ENCODE measurements at places on chromosomes 16 and 17.
A peak's percentile ranks its signal among the peaks of the same experiment; 100 is the strongest.

DNA sequence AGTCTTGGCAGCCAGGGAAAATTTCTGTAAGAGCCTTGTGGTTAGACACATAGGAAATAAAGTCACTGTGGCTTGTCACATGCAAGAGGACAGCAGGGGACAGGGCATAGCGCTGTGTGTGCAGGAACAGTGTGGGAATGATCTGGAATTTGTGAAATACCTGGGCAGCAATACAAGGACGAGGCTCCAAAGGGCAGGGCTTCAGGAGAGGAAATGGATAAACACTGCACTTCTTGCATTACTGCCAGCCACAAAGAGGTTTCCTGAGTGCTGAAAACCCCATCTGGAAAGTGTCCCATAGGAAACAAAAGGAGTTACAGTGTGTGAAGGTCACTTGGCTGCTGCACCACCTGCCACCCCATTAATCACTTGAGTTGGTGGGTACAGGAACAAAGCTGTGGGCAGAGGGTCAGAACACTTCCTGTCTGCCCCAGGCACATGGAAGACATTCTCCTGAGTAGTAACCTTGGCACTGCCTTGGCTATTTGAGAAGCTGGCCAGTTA lies 12.1 kb upstream of the HP start:
- DNase-seq: no peak

DNA sequence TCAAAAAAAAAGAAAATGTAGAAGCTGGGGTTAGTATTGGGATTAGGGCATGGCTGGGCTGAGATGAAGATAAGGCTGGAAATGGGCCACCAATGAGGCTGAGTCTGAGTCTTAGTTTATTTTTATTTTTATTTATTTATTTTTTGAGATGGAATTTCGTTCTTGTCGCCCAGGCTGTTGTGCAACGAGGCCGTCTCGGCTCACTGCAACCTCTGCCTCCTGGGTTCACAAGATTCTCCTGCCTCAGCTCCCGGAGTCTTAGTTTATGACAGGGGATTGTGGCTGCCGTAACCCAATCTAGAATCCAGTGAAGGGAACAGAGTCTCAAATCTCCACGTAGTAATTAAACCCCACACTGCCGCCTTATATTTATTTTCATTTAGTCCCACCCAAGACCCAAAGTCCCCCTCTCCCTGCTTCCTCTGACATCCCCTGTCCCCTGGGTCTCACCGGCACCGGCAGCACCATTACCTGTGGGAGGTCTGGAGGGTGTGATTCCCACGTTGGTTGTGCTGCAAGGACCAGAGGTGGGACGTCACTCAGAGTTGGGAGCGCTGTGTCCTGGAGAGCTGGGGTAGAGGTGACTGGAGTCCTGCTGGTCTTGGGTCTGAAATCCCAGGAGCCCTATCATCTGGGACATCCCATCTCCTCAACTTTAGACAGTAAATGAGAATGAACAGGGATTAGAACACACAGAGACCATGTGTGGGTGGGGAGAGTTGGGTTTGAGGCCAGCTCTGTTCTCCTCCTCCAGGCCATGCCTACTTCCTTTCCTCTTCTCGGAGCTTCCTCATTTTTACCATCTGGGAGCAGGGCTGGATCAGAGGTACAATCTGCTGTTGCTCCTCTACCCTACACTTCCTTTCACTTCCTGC lies at the start of gene CLEC10A:
CLEC10A (minus strand) TSS at position 671 of the 875 bp plus-strand sequence. CDS start 1,439 bp downstream, outside the sequence.
- no peak for DNase-seq

DNA sequence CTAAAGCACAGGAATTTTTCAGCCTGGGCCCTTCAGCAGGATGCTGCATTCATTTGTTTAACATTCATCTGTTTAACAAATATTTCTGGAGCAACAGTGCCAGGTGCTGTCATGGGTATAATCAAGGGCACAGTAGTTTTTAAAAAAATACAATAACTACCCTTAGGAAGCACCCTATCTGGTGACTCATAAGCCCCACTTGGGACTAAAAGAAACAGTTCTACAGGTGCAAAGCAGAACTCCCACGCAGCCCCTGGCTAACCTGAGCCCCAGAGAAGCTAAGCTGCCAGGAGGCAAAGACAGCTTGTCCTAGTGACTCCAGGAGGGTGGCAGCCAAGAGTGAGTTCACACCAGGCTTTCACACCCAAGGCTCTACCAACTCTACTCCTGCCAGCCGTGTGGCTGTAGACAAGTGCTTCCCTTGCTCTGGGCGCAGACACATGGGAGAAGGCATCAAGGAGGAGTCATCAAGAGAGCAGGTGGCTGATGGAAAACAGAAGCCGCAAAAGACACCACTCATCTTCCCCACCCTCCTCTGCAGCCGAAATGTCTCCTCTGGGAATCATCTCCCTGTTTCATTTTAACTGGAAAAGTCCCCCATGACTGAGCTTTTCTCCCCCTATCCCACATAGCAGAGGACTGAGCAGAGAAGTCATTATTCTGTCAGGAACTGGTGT lies 14.4 kb downstream of the CUEDC1 start:
- peak; percentile 82 for DNase-seq

GRCh38 chr17:20116683-20117309 lies 107.6 kb downstream of the SPECC1 start:
- no peak for DNase-seq

DNA sequence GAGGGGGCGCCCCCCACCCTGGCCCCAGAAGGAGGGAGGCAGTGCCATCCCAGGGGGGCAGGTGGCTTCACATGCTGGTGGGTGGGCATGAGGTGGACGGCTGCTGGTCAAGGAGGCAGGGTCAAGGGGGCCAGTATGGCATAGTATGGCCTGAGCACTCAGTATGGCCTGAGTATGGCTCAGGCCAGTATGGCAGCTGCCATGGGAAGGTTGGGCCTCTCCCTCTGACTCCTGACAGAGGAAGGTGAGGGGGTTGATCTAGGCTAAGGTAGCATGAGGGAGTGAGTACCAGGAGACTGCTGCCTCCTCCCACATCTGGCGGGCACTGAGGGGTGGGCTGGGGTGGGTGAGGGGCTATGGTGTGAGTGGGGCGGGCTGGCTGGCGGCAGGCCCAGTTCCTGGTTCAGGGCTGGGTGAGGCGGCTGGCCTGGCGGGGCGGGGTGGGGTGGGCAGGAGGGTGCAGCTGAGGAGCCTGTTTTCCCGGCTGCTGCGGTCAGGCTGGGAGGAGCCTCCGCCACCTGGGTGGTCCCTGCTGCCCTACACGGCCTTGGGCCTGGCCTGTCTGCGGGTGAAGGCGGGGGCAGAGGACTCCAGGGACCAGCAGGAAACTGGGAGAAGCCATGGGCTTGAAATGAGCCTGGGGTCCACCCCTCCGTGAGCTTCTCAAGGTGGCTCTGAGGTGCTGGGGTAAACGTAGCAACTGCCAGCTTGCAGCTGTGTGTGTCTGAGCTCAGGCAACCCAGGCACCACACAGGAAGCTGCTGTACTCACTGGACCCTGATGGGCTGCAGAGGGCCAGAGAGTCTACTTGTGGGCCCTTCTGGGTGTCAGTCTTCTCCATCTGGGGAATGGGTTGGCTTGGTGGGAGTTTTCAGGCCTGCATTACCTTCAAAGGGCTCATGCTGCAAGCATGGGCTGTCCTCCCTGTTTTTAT lies 57.0 kb downstream of the RAI1 start:
- no peak for DNase-seq

- peak; percentile 86 for DNase-seq
Observed at GRCh38 chr17:78979780-78980623, at the start of gene LGALS3BP. LGALS3BP (minus strand) TSS chr17:78979923; CDS start chr17:78977191, 2,732 bp downstream.

DNA sequence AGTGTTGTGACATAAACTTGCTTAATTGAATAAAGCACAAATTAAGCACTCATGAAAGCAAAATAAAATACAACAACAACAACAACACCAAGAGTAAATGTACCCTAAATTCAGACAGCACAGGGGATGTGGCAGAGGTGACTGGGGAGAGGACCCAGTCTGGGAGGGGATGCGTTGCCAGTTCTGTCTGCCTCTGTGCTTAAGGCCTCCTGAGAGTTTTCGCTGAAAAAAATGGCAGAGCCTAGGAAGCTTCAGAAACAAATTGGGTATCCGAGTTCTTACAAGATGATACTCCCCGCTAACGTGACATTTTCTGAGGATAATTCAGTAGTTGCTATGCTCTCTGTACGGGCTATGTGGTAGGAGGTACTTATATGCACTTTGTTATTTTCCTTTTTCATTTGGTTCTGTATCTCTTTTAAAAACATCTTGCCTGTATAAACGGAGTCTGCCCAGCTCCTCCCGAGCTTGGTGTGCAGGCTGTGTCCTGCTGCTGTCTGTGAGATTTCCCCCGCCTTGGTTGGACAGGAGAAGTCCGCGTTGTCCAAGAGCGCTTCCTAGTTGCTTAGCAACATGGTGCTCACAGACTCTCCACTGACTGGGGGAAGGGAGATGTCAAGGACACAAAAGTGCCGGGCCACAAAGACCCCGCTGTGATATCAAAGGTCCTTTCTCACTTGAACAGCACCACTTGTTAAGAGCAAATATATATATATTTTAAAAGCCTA lies 134.2 kb upstream of the CPHXL start:
- DNase-seq: peak; percentile 1

DNA sequence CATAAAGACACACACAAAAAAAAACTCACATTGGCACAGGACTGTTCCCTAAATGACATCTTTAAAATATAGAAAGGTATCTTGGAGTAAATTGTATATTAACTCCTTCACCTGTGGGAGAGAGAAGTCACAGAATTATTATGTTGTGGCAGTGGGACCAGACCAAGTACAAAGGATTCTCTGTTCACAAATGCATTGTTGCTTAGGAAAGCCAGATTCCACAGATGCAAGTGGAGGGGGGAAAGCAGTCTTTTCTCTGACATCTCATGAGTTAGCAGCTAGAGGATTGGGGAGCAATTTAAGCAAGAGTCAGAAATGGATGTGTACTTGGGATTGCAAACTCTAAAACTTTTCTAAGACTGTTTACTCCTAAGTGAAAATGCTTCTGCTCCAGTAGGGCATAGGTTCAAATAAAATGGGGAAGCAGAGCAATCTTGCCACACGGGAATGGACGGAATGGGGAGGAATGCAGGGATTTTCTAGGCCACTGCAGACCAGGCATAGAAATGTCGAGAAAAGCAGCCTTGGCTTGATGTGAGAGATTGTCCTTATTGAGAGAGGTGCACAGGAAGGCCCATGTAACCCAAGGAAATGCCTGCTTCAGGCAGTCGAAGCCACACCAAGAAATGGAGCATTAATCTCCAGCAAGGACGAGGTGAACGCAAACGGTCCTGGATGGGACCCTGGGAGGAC lies 4.1 kb upstream of the PMP22 start:
- no peak for DNase-seq

- DNase-seq: no peak
Observed at GRCh38 chr17:67035131-67036083, 8.9 kb upstream of the CACNG1 start.
